ENCODE measurements at places on chromosomes 7 and 10.
A peak's percentile ranks its signal among the peaks of the same experiment; 100 is the strongest.

GRCh38 chr10:74067373-74068352 lies 69.7 kb downstream of the VCL start:
- no peak for DNase-seq

GRCh38 chr10:96365571-96365970 lies 6.8 kb upstream of the OPALIN start:
- no peak for DNase-seq

GRCh38 chr7:77734659-77735421 lies 38.6 kb downstream of the RSBN1L start:
- DNase-seq: no peak

- no peak for DNase-seq
Measured at GRCh38 chr7:42106562-42106961, 130.4 kb downstream of the GLI3 start.

DNA sequence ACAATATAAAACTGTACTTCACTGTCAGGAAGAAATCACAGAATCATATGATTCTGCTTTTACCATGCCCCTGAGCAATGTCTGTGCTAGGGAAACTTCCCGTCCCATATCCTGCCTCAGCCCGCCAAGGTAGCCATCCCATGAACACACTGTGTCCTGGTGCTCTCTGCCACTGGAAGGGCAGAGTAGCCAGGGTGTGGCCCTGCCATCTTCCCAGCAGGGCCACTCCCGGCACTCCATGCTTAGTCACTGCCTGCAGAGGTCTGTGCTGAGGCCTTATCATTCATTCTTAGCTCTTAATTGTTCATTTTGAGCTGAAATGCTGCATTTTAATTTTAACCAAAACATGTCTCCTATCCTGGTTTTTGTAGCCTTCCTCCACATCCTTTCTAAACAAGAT lies 31.8 kb downstream of the AP3M1 start:
- no peak for DNase-seq

- DNase-seq: no peak
Measured at GRCh38 chr10:100114976-100115770, 33.5 kb upstream of the CPN1 start.

DNA sequence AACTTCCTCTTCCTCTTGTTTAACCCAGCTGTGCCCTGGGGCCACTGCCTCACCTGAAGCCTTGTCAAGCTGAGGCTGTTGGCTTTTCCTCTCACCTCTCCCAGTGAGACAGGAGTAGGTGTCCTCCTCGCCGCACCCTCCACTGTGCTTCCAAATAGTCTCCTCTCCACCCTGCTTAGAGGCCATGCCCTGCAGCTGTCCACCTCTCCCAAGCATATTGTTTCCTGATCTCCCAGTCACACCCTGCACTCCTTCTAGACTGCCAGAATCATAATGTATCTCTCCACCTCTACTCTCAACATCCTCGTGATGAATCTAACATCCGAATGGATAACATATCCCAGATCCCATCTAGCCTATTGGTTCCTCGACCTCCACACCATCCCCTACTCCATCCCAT lies 196.3 kb upstream of the GHITM start:
- no peak for DNase-seq

GRCh38 chr10:71239946-71240795 lies 27.8 kb downstream of the UNC5B start:
- DNase-seq: no peak

DNA sequence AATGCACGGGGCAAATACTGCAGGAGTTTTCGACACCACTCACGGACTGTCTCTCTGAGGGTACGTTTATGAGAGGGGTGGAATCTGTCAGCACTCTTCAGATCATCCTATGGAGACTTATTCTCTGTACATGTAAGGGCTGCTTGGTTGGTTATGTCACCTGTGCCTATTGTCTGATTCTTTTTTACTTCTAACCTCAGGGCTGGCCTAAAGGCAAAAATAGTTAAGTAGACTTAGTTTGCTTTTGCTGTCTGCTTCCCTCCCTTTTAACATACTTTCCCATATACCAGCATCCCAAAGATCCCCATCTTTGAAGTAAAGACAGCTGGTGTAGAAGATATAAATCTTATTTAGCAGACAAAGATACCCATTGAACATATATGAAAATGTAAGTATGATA lies 105.9 kb downstream of the PRKG1 start:
- no peak for DNase-seq

GRCh38 chr7:104130726-104131125 lies 77.1 kb downstream of the ORC5 start:
- DNase-seq: no peak

DNA sequence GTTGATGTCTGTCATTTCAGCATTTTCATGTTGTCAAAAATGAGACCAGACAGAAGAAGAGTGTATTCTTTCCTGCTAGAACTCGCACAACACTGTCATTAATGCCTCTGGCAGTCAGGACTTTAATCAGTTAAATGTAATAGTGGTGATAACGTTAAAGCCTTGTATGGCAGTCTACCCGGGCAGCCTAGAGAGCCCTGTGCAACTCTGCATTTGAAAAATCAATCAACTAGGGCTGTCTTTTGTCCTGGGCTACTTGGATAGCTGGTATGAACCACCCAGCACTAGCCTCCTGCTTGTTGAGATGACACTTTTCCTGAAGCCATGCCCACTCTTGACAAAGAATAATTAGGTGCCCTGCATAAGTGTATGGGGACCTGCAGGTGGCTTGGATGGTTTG lies 19.8 kb downstream of the MGMT start:
- no peak for DNase-seq

- no peak for DNase-seq
Measured at GRCh38 chr7:18421297-18422002, 74.1 kb upstream of the HDAC9 start.

DNA sequence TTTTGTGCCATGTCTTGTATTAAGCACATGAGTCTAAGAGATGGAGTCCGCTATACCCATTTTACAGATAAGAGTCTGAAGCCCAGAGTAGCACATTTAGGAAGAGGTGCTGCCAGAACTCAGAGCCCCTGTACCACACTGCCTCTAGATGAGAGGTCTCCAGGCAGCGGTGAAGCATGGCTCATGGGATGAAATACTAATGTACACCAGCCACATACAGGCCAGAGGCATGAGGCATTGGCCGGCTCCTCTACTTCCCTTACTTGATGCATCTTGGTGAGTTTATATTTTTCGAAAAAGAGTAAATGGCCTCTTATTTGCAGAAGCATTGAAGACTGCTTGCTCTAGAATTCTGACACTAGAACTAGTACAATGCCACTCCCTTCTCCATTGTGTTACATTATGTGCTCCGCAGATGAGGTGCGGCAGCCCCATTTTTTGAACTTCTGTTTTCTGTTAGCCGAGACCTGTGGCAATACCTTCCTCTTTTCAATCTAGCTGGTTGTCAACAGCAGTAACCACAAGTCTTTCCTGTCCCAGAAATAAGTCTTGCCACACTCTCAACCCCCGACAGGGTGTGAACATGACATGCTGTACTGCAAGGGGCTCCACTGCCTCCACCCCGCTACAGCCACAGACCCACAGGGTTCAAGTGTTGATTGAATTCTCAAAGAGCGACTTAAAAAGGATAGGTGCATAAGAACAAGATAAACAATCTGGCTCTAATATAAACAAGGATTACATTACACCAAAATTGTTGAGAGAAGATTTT lies 145.3 kb downstream of the CELF2 start:
- peak; percentile 74 for DNase-seq

- DNase-seq: no peak
Measured at GRCh38 chr7:53811555-53812079, 730.6 kb upstream of the VSTM2A start.

- peak; percentile 22 for DNase-seq
Measured at GRCh38 chr10:23362879-23363792, 18.5 kb upstream of the C10orf67 start.

DNA sequence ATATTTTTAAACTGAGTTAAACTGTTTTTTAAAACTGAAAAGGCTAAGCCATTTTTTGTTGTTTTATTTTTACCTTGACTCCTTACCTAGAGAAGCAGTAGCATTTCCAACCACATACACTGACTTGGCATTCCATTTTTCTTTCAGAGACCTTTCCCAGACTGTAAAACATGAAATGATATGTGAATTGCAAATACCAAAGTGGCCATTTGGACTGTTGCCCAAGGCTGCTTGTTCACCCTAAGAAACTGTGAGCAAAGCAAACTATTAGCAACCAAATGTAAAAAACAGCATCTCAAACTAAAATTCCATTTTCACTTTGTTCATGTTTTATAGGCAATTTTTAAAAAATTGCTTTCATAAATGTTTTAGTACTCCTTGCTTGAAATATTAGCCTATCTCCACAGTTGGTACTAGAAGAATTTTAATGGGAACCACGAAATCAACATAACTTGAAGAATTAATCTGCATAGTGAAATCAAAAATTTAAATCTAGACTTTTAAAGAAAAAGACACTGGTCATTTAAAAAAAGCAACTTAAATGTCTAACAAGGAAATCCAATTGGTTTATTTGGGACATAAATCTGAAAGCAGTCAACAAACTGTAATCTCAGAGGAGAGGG lies 10.8 kb downstream of the UROS start:
- DNase-seq: no peak

DNA sequence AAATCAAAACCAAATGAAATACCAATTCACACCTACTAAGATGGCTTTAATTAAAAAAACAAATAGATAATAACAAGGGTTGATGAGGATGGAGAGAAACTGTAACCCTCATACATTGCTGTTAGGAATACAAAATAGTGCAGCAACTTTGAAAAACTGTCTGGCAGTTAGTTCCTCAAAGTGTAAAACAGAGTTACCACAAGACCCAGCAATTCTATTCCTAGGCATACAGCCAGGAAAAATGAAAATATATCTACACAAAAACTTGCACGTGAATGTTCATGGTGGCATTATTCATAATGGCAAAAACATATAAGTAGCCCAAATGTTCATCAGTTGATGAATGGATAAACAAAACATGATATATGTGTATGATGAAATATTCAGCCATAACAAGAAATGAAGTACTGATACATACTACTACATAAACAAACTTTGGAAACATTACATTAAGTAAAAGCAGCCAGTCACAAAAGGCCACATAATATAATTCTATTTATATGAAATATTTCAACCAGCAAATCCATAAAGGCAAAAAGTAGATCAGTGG lies 83.5 kb downstream of the BRAF start:
- no peak for DNase-seq

- no peak for DNase-seq
Measured at GRCh38 chr10:90579602-90580242, 278.1 kb downstream of the HTR7 start.

- no peak for DNase-seq
Measured at GRCh38 chr7:140539461-140539860, 60.2 kb upstream of the MKRN1 start.

DNA sequence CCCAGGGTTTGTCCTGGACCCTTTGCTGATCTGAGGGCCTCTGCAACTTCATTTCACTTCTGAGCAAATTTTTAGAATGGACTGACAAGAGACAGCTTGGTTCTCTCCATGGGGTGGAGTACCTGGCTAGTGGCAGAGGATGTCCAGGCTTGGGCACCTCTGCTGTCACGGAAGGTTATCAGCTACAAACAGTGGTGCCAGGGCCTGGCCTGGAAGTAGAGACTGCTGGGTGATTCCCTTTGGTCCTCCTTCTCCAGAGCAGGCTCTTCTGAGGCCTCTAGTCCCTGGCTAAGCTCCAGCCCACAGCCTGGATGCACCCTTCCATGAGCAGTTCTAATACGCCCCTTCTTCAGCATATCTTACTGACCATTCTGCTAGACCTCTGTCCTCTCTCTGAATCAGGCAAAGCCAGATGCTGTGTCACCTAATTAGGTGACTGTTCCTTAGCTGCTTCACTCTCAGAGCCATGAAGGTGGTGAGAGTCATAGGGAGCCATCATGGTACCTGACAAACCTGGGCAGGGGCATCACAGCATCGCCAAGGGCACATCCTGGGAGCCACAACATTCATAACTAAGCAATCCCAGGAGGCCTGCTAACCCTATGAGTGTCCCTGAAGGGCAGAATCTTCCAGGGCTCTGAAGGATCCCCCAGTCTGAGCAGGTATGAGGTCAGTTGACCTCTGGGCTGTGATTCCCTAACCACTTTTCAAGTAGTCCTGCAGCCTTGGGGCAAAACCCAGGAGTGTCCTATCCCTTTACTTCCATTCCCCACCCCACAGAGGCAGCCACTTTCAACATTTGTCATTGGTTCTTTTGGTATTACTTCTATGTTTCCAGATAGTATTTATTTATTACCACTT lies 4.0 kb downstream of the ARHGAP22 start:
- no peak for DNase-seq

GRCh38 chr10:90738885-90739284 lies 119.0 kb downstream of the HTR7 start:
- DNase-seq: no peak

DNA sequence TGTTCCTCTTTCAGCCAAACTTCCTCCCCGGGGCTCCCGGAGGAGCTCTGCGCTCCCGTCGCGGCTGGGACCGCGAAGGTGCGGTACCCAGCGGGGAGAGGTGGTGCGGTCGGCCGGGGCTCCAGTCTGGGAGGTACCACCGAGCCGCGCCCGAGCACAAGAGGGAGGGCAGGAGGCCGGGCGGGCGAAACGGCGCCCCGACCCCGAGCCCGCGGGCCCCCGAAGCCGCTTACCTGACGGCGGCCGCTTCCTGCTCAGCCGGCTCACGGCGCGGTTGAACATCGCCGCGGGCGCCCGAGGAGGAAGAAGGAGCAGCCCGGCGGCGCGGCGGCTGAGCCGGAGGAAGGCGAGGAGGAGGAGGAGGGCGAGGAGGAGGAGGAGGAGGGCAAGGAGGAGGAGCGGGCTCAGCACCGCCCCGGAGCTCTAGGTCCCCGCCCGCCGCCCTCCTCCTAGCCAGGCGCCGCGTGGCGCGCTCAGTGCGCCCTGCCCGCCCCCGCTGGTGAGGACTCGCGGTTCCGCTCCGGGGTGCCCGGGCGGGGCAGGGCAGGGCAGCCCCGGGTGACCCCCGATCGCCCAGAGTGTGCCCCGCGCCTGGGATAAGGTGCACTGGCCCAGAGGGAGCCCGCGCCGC lies at the start of gene RGS10:
Gene RGS10, minus strand, starts transcription at position 363 of the 631 bp plus-strand sequence. Its CDS starts 81 bp downstream, at position 282.
- peak; percentile 85 for DNase-seq

DNA sequence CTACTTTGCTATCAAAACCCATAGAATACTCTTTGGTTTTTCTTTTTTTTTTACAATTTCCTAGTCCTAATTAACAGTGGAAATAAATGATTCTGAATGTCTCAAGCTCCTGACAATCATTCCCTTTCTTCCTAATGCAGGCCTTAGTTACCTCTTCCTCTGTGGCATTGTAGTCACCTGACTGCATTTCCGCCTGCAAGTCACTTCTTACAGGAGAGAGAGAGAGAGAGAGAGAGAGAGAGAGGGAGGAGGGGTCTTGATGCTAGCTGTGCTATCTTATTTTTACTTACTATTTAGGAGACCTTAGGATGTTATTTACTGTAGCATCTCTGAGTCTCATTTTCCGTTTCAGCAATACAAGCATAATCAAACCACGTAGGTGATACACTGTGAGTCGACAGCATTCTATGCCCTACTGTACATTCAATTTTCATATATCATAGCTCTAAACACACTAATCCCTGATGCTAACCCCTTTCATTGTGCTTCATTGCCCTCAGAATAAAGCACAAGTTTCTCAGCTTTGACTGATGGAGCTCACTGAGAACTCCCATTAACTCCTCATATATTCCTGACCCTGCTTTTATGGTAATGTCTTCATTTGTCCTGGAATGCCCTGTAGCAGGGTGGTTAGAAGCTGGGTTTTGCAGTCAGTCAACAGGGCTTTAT lies 1237.3 kb downstream of the XPNPEP1 start:
- DNase-seq: no peak

GRCh38 chr10:49382226-49382625 lies 13.7 kb downstream of the DRGX start:
- DNase-seq: no peak

Measured in activated CD4-positive, alpha-beta T cell treated with anti-CD3 and anti-CD28 coated beads, Interleukin-2, amount 50 U/mL, for 1 hour (primary cell).